Activated naive CD4-positive, alpha-beta T cell treated with anti-CD3 and anti-CD28 coated beads, Interleukin-2, amount 50 U/mL, for 16 hours (primary cell): ENCODE measurements at places on chromosomes 1 and 21.

DNA sequence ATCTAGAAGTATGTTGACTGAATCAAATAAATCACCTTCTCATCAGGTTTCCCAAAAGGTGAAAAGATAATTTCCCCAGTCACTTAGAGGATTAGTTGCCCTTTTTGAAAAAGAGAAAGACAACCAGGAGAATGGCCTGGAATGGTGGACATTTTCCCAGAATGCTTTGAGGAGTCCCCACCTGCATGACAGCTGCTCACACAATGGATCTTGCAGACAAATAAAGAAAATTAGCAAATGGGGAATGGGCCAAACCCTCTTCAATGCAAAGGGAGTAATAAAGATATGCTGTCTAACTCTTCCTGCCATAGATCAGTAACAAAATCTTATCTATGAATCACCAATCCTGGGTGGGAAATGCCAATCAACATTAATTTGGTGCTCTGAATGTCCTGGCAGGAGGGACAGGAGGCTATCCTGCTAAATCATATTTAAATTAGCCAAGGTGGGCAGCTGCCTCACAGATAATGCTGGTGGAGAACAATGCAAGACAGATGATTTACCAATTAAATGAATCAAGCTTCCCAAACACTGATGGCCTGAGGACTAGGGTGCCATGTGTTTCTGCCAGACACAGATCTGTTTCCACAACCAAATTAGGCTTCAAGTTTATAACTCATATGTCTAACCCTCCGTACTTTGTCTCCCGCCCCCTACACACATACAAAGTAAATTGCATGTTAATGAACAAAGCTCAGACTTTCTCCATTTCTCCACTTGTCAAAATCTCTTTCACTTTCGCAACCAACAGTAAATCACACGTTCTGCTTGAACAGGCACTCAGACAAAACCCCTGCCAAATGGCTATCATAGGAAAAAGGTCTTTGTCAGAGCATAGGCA lies 488.0 kb upstream of the PLXNA2 start:
- no peak for DNase-seq

GRCh38 chr1:167747988-167748387 lies 26.2 kb downstream of the MPZL1 start:
- DNase-seq = no peak

DNA sequence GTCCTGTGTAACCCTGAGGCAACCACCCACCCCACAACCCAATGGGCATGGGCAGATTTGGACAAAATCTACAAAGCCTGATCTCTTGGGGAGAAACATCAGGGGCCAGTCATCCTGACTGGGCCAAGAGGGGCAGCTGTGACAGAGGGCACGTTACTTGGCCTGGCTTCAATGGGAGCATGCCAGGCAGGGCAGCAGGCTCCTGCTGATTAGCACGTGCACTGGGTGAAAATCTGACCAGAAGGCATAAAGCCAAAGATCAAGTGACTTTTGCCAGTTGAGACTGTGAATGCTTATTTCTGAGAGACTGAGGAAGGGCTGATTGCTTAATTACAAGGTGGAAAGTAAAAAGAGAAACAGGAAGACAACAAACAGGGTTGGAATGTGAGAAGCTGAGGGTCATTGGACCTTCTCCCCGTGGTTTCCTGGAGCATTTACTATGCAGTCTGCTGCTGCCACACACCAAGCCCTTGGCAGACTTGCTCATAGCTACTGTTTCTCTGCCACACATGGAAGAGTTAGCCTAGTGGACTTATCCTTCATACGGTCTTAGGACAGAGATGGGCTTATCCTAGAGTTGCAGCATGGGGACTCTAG lies 39.8 kb upstream of the TNR start:
- no peak for DNase-seq

DNA sequence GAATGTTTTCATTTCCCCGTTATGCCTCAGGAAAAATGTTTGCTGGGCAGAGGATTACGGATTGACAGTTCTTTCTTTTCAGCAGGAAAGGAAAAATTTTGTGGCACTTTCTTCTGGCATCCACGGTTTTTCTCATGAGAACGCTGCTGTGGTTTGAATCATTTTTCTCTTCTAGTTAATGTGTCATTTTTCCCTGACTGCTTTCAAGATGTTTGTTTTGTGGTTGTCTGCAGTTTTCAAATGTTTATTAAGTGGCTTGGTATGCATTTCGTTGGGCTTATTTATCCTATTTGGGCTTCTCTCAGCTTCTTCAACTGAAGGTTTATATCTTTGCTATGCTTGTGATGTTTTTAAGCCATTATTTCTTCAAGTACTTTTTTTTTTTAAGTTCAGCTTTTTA lies 359.0 kb downstream of the RGS7 start:
- DNase-seq = no peak

DNA sequence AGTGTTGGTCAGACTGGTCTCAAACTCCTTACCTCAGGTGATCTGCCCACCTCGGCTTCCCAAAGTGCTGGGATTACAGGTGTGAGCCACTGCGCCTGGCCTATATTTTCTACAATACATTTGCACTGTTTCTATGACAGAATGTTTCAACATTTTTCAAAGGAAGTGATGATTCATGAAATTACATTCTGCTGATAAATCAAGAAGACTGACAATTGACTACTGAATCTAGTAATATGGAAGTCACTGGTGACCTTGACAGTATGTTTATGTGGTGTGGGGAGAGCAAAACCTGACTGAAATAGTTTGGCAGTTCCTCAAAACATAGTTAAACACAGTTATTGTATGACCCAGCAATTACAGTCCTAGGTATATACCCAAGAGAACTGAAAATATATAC lies 18.1 kb downstream of the LRIF1 start:
- DNase-seq = no peak

DNA sequence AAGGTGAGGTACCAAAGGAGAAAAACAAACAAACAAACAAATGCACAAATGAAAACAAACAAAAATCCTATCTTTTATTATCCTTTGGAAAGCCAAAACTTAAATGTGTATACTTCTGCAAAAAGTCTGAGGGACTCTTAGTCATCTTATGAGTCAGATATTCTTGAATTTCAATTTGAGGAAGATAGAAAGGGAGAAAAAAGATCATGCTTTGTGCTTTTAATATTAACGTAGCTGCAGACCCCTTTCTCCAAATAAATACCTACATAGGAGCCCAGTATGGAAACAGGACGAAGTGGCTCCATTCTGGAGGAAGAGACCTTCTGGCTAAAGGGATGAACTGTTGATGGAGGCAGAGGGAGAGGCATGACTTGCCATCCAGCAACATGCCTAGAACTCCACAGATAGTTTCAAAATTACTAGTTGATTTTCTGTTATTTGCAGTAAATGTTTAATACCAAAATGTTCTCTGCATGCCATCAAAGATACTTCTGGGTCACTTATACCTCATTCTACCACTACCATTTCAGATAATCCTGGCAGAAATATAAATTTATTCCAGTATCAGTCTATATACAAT lies 25.4 kb downstream of the NUP210L start:
- no peak for DNase-seq

DNA sequence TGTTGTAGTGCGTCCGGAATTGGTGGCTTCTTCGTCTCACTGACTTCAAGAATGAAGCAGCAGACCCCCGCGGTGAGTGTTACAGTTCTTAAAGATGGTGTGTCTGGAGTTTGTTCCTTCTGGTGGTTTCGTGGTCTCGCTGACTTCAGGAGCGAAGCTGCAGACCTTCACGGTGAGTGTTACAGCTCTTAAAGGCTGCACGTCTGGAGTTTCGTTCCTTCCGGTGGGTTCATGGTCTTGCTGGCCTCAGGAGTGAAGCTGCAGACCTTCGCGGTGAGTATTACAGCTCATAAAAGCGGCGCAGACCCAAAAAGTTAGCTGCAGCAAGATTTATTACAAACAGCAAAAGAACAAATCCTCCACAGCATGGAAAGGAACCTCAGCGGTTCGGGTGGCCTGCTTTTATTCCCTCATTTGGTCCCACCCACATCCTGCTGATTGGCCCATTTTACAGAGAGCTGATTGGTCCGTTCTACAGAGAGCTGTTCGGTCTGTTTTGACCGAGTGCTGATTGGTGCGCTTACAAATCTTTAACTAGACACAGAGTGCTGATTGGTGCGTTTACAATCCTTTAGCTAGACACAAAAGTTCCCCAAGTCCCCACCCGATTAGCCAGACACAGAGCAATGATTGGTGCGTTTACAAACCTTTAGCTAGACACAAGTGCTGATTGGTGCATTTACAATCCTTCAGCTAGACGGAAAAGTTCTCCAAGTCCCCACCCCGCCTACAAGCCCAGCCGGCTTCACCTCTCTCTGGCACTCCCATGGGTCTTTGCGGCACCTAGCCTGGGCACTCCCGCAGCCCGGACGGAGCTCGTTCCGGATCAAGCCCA lies 49.6 kb upstream of the KRTAP19-8 start:
- DNase-seq = no peak

GRCh38 chr1:8104278-8105236 lies 78.4 kb upstream of the ERRFI1 start:
- no peak for DNase-seq

- no peak for DNase-seq
Observed at GRCh38 chr1:207032528-207033017, at the start of gene C1orf116. C1orf116 (minus strand) TSS chr1:207032756; CDS start chr1:207027598, 5,158 bp downstream.
